ENCODE measurements at places on chromosomes 12 and 14.
A peak's percentile ranks its signal among the peaks of the same experiment; 100 is the strongest.

- no peak for DNase-seq
Measured at GRCh38 chr12:117037289-117038022, 61.8 kb downstream of the TESC start.

DNA sequence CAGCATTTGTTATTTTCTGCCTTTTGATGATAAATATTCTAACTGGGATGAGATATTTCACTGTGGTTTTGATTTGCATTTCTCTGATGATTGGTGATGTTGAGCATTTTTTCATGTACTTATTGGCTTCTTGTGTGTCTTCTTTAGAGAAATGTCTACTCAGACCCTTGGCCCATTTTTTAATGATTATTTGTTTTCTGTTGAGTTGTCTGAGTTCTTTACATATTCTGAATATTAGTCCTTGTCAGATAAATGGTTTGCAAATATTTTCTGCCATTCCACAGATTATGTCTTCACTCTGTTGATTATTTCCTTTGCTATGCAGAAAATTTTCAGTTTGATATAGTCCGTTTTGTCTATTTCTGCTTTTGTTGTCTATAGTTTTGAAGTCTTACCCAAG, 317.0 kb downstream of the CEP128 start:
- no peak for DNase-seq

GRCh38 chr14:34043627-34044372, 92.9 kb upstream of the EGLN3 start:
- DNase-seq = no peak

DNA sequence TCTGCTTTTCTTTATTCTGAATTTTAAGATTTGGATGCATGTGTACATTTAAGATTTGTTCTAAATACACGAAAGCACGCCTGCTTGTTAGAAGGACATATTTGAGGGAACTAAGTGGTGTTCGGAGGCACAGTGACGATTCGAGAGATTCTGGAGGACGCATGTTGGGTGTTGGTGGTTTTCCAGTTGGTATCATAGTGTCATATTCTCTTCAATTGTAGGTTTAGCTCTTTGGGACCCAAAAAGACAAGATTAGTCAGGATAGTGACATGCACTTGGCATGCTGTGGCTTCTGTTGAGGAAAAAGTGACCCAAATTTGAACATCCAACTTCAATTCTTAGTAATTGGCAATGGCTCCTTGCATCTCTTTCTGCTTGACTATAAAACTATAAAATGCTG, 30.1 kb downstream of the PRKCH start:
- DNase-seq = no peak

- DNase-seq = no peak
Measured at GRCh38 chr12:98838231-98838647, 193.1 kb downstream of the APAF1 start.

- no peak for DNase-seq
Measured at GRCh38 chr12:79452906-79453305, 237.9 kb downstream of the PAWR start.

DNA sequence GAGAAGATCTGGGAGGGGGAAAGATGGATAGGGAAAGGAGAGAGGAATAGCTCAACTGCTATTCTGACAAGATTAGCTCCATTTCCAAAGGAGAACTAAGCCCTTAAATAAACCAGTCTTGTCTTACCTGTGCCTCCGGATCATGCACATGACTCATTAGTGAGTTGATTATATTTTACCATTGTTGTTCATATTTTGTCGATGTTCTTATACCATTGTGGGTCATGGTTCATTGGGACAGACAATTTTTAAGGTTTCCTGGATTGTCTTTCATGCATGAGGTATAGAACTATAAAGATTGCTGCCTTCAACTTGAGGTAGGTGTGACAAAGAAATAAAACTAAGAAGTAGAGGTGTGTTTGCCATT, 243.0 kb upstream of the ATP2B1 start:
- DNase-seq = no peak

DNA sequence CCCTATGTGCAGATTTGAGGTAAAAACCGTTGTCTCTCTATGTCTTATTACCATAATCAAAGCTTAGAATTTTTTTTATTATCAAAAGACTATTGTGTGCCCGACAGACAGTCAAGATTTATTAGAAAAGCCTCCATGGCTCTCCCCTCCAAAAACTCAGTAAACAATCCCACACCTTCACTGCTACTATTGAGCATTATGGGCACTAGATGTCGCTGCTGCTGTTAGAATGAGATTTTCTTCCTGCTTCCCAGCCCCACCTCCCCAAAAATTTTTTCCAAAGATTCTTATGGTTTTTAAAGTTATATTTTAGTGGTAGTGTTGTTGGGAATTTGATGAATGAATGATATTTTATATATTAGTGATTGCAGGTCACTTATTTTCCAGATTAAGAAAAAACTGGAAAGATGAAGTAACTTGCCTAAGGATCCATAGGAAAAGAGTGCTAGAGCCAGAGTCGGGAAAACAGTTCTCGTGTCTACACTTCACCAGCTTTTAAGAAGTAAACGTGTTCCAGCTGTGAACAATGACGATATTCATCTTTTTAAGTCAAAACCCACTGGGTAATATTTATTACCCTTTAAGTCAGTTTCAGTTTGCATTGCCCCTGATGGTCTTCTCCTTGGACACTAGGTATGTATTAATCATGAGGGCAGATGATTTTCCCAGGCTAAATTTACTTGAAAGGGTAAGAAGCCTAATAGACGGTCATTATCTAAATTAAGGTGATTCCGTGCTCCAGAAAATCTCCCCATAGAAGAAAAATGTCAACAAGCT, 12.2 kb upstream of the FOXG1 start:
- DNase-seq = no peak

GRCh38 chr12:70290116-70290515, 46.9 kb downstream of the CNOT2 start:
- no peak for DNase-seq

- DNase-seq = no peak
Measured at GRCh38 chr12:100859063-100859627, 64.6 kb downstream of the ANO4 start.

DNA sequence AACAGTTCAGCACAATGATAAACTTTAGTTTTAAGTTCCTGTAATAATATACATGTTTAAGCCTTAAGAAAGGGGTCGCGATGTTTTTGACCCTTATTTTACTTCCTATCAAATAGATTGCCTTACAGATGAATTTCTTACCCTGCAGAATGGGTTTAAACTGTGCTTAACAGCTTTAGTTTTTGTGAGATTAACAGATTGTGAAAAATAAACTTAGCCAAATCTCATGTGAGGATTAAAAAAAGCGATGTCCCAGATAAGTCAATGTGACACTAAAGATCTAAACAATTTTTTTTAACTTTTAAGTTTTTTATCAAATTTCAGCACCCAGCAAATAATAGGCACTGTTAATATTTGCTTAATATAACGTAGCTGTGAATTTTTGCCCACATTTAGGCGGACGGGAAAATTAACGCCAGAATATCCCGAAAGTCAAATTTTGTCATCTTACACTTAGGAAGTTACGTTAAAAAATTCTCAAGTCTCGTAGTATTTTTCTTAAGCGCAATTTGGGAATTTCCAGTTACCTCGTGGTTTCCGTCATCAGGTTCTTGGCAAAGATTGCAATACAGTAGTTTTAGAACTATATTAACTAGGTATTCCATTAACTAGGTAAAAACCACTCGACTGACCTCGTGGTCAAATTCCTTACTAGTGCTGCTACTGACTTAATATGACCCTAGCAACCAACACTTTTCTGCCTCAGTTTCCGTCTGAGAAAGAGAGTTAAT, 1.2 kb downstream of the HNRNPC start:
- peak; percentile 71 for DNase-seq

DNA sequence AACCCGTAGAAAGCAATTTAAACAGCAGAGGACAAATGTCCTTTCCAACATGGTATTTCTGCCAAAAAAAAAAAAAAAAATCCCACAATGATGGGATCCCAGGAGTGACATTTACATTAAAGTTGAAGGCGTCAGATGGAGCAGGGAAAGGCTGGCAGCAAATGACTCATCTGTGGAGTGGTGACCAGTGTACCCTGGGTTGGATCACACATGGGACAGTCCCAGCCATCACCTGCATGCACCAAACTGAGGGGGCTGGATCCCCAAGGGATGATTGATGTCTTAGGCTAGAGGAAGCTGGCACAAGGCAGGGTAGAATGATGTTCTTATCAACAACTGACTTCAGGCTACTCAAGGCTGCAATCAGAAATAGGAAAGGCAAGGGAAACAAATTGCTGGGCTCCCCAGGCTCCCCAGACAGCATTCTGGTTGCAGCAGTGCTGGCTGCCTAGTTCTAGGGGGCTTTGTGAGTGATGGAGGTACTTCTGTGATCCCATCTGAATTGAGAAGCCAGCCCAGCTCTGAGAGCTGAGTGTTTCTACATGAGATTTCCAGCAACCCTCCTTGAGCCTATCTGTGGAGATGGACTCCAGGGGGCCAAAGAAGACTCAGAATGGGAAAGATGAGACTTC, 117.9 kb downstream of the DPF3 start:
- no peak for DNase-seq

- DNase-seq = no peak
Measured at GRCh38 chr12:95365912-95366311, 108.0 kb upstream of the METAP2 start.

DNA sequence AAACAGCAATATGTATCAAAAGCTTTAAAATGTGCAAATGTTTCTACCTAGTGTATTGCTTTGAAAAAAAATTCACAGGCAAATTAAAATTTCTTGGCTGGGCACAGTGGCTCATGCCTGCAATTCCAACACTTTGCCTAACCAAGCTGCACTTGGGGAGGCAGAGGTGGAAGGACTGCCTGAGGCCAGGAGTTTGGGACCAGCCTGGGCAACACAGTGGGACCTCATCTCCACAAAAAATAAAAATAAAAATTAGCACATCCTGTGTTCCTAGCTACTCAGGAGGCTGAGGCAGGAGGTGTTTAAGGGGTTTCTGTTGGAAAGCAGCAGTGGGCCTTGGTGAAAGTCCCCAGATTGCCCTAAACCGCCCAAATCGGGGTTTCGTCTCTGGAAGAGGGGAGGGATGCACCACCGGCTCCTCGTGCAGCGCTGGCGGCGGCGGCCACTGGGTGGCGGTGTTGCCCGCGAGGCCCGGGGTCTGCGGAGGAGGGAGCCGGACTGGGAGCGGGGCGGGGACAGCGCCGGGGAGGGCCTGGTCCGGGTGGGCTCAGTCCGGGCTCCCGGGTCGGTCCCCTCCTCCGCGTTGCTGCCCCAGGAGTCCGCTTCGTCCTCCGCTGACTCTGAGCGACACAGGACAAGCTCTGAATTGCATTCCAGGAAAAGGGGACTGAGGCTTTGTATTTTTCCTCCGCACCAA, 265.6 kb downstream of the AACS start:
- DNase-seq = no peak

- no peak for DNase-seq
Measured at GRCh38 chr12:41606468-41607445, 418.6 kb downstream of the PDZRN4 start.

- peak; percentile 61 for DNase-seq
Measured at GRCh38 chr12:31887109-31887811, 72.0 kb upstream of the RESF1 start.

DNA sequence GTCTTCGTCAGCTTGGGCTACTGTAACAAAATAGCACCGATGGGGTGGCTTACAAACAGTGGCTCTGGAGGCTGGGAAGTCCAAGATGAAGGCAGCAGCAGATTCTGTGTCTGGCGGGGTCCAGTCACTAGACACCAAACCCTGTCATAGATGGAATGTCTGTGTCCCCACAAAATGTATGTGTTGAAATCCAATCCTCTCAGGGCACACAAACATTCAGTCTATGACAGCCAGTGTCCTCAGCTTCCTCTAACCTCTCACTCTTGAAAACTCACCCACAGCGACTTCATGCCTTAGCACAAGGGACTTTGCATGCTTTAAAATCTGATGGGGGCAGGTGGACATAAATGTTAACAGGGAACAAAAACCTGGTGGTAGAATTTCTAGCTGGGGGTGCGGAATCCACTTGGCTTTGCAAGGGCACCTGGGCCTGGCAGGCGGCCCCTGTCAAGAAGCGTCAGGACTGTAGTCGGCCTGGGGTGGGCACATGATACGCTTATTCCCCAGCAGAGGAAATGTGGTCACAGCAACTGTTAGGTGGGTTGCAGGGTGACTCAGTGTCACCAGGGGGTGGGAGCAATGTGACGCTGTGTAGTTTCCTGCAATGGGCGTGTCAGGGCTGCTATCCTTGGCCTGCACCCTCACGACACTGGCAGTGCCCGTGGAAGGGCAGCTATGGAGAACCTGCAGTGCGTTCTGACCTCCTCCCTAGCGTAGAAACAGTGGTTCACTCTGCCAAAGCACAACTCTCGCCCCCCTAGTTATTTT, 17.7 kb downstream of the RIN3 start:
- DNase-seq = peak; percentile 85

DNA sequence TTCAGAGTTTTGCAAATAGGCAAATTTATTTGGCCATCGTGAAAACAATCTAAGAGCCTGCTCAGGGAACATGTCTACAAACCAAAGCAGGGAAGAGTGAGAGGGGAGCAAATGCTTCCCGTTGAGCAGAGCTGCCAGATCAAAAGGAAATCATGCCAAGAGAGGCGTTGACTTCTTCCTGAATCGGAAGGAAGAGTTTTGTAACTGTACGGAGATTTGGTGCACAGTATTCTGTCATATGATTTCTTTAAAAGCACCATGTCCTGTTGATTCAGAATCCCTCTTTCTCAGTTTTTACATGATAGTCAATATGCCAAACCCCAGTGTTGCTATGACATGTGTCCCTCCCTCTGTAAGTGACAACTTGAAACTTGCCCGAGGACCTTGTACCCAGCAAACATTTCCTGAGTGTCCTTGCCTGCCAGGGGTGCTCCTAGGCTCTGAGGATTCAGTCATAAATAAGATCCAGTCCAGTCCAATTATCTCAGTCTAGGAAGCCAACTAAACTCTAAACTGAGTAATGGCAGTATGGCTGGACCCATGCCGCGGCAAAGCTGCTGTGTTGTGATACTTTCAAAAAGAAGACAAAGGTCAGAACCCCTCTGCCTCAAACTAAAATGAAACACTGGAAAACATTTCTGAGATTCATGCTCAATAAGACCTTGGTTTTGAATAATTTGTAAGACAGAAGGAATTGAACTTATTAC, 300.1 kb upstream of the FKBP4 start:
- peak; percentile 11 for DNase-seq

GRCh38 chr12:122788387-122788786, 14.0 kb downstream of the CCDC62 start:
- DNase-seq = no peak

DNA sequence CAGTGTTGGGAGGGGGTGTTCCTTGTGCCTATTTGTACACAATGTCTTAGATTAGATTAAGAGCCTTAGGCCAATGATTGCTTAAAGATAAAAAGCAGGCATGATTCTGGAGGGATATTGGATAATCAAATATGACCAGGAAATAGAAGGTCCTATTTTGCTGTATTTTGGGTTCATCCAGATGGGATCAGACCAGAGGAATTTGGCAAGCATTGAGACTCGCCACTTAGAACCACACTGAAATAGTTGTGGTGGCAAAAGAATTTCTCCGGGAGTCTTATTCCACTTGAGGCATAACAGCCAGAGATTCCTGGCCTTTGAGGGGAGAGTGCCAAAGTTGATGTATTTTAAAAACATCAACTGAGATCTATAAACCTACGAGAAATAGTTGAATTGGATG, 327.2 kb downstream of the RAD51B start:
- DNase-seq = no peak

GRCh38 chr12:11743423-11744409, 94.2 kb downstream of the ETV6 start:
- no peak for DNase-seq

All from CD14-positive monocyte (primary cell).